ENCODE measurements at places on chromosomes 13 and 19.

- no peaks in the 10 kb centered on the region for H3K36me3 ChIP-seq
- no peak overlapping the region for H3K27ac ChIP-seq
- H3K4me3 ChIP-seq, result no peak overlapping the region
- H3K4me1 ChIP-seq, result peaks cover 16% of the 10 kb centered on the region
- no peak for DNase-seq
Observed at GRCh38 chr13:58048670-58049069, 417.1 kb downstream of the PCDH17 start.

- H3K4me3 ChIP-seq, result peak overlapping the region; percentile 81
- H3K27ac ChIP-seq, result peak overlapping the region; percentile 98
- peaks cover 29% of the 10 kb centered on the region for H3K4me1 ChIP-seq
- peaks cover 39% of the 10 kb centered on the region for H3K27me3 ChIP-seq
Observed at GRCh38 chr19:48491793-48492123, 19.9 kb downstream of the LMTK3 start.

- no peak for DNase-seq
- H3K27me3 ChIP-seq, result peaks cover 3% of the 10 kb centered on the region
- H3K27ac ChIP-seq, result no peak overlapping the region
- H3K4me1 ChIP-seq, result peaks cover 18% of the 10 kb centered on the region
- peaks cover 27% of the 10 kb centered on the region for H3K36me3 ChIP-seq
- no peak overlapping the region for H3K4me3 ChIP-seq
Observed at GRCh38 chr19:28990522-28990921, 222.4 kb downstream of the UQCRFS1 start.

DNA sequence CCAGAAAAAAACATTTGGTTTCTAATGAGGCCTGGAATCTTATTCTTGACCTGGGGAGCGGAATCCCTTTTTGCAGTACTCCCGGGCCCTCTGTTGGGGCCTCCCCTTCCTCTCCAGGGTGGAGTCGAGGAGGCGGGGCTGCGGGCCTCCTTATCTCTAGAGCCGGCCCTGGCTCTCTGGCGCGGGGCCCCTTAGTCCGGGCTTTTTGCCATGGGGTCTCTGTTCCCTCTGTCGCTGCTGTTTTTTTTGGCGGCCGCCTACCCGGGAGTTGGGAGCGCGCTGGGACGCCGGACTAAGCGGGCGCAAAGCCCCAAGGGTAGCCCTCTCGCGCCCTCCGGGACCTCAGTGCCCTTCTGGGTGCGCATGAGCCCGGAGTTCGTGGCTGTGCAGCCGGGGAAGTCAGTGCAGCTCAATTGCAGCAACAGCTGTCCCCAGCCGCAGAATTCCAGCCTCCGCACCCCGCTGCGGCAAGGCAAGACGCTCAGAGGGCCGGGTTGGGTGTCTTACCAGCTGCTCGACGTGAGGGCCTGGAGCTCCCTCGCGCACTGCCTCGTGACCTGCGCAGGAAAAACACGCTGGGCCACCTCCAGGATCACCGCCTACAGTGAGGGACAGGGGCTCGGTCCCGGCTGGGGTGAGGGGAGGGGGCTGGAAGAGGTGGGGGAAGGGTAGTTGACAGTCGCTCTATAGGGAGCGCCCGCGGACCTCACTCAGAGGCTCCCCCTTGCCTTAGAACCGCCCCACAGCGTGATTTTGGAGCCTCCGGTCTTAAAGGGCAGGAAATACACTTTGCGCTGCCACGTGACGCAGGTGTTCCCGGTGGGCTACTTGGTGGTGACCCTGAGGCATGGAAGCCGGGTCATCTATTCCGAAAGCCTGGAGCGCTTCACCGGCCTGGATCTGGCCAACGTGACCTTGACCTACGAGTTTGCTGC, at the start of gene ICAM4:
TSS of gene ICAM4 (plus strand) at position 153 of the 935 bp plus-strand sequence. CDS start at position 211, 58 bp downstream.
- H3K27me3 ChIP-seq, result peaks cover 63% of the 10 kb centered on the region
- H3K4me3 ChIP-seq, result peak within 1 kb of the TSS; percentile 68

DNA sequence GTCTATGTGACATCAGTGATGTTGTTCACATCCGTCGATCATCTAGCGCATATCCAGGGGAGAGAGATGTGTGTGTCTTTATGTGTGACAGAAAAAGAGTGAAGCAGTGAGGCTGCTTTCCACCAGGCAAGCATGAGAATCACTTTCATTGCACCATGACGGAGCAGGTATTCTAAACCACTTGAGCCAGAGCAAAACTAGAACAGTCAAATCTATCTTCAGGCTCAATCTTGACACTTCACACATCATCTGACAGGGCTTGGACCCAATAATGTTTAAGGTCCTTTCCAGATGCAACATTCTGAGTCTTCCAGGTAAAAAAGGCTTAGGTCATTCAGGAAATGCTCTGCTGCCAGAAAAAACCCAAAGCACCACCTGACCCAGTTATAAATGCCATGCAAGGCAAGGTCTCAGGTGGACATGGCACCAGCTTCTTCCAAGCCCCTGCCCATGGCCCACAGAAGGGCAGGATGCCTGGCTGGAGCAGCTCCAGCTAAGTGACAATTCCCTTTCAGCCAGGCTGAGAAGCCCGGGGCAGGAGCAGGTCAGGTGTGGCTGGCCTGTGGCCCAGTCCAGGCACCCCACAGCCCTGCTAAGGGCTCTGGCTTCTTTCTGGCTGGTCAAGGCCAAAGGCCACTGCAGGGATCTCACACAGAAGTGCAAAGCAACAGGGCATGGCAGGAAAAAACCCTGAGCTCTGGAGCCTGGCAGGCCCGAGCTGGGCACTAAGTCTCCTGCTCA, 5.0 kb downstream of the ELAVL1 start:
- peaks cover 51% of the 10 kb centered on the region for H3K4me1 ChIP-seq
- H3K36me3 ChIP-seq, result peaks cover 19% of the 10 kb centered on the region
- no peaks in the 10 kb centered on the region for H3K27me3 ChIP-seq
- H3K27ac ChIP-seq, result peak overlapping the region; percentile 41
- DNase-seq, result no peak

- H3K36me3 ChIP-seq, result peaks cover 56% of the 10 kb centered on the region
- no peak for DNase-seq
- H3K4me3 ChIP-seq, result no peak overlapping the region
- no peaks in the 10 kb centered on the region for H3K27me3 ChIP-seq
Observed at GRCh38 chr19:35272122-35272719, 3.5 kb downstream of the USF2 start.

GRCh38 chr19:49231804-49232203, 74.2 kb downstream of the TRPM4 start:
- H3K4me1 ChIP-seq, result no peaks in the 10 kb centered on the region
- DNase-seq, result no peak
- peaks cover 3% of the 10 kb centered on the region for H3K27me3 ChIP-seq
- H3K36me3 ChIP-seq, result no peaks in the 10 kb centered on the region
- H3K4me3 ChIP-seq, result no peak overlapping the region
- no peak overlapping the region for H3K27ac ChIP-seq

- peak; percentile 77 for DNase-seq
- peaks cover 11% of the 10 kb centered on the region for H3K4me1 ChIP-seq
- no peak overlapping the region for H3K4me3 ChIP-seq
- no peaks in the 10 kb centered on the region for H3K27me3 ChIP-seq
- H3K27ac ChIP-seq, result peak overlapping the region; percentile 33
Observed at GRCh38 chr19:17725422-17726078, 6.3 kb downstream of the MAP1S start.

- no peaks in the 10 kb centered on the region for H3K36me3 ChIP-seq
- no peak overlapping the region for H3K27ac ChIP-seq
- H3K4me1 ChIP-seq, result 0 out of 2 replicates have a peak, but pooled peaks cover 4% of the 10 kb centered on the region
- H3K27me3 ChIP-seq, result no peaks in the 10 kb centered on the region
- no peak overlapping the region for H3K4me3 ChIP-seq
Observed at GRCh38 chr13:67829641-67830040, 599.5 kb upstream of the PCDH9 start.

DNA sequence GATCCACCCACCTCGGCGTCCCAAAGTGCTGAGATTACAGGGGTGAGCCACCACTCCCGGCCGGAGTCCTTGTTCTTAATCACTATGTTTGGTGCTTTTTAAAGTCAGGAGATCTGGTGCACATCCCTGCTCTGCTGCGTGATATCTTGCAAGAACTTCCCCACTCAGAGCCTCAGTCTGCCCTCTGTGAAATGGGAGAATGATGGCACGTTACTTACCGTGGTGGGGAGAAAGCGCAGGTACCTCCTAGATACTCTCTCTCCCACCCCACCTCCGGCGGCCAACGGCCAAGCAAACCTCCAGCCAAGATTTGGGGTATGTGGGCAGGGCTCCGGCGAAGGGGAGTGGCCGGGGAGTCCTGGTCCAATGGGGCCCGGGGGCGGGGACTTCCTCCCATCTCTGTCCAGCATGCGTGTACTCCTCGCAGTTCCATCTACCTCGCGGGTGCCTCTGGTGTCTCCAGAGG, at the start of gene RYR1:
TSS of gene RYR1 (plus strand) at position 424 of the 466 bp plus-strand sequence. CDS start 139 bp downstream, outside the sequence.
- peak within 1 kb of the TSS; percentile 90 for H3K27ac ChIP-seq
- H3K27me3 ChIP-seq, result peaks cover 2% of the 10 kb centered on the region
- H3K4me3 ChIP-seq, result peak within 1 kb of the TSS; percentile 84

- no peak overlapping the region for H3K4me3 ChIP-seq
- H3K36me3 ChIP-seq, result no peaks in the 10 kb centered on the region
- peaks cover 19% of the 10 kb centered on the region for H3K27me3 ChIP-seq
- peak; percentile 77 for DNase-seq
- no peak overlapping the region for H3K27ac ChIP-seq
Observed at GRCh38 chr19:41705393-41706174, 2.8 kb upstream of the CEACAM5 start.
